ENCODE measurements at places on chromosomes 3 and 15.

- DNase-seq: no peak
Observed at GRCh38 chr3:37456270-37456708, 281.9 kb upstream of the LRRFIP2 start.

GRCh38 chr15:85704720-85705429 lies 89.8 kb downstream of the KLHL25 start:
- no peak for DNase-seq

DNA sequence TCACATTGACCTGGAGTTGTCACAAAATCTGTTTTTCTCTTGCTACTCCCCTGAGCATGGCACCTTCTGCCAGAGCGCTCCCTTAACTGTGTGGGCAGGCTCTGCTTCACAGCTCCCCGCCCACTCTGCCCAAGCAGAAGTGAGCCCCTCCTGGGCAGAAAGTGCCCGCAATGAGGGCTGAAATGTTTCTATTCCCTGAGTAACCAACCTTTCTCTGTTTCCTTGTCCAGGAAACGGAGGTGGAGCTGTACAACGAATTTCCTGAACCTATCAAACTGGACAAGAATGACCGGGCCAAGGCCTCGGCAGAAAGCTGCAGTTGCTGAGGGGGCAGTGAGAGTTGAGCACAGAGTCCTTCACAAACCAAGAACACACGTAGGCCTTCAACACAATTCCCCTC lies 66.3 kb upstream of the ACAD9 start:
- no peak for DNase-seq

GRCh38 chr3:124132813-124133212 lies 140.9 kb upstream of the ROPN1 start:
- no peak for DNase-seq

GRCh38 chr3:160587105-160587504 lies 21.7 kb upstream of the KPNA4 start:
- no peak for DNase-seq

GRCh38 chr3:48478626-48479555 lies 25.1 kb downstream of the SHISA5 start:
- no peak for DNase-seq

GRCh38 chr3:24472358-24472757 lies 22.3 kb downstream of the THRB start:
- DNase-seq: no peak
